ENCODE measurements at places on chromosomes 7 and 10.

GRCh38 chr10:20740120-20740519 lies 157.0 kb downstream of the NEBL start:
- no peak for DNase-seq

DNA sequence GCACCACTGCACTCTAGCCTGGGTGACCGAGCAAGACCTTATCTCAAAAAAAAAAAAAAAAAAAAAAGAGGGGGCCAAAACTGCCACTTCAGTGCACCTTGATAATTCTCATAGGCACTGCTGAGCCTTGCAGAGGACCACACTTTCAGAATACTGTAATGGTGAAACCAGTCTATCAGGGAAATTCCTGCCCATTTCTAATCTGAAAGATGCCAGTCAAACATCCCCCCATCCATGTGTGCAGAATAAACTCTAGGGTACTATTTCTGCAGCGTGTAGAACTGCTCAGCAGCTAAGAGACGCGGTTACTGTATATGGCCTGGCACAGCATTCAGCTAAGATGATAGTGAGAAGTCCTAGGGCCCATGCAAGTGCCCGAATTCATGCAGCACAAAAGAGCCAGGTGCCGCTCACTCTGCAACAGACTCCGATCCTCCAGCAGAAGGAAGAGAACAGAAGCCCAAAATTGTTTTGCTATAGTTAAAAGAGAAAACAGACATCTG lies 286.8 kb upstream of the KLF14 start:
- no peak for DNase-seq

- no peak for DNase-seq
These were observed 18.0 kb upstream of the XPNPEP1 start for GRCh38 chr10:109941236-109941862.

- DNase-seq = no peak
These were observed 273.4 kb upstream of the CSTF2T start for GRCh38 chr10:51972733-51973346.

DNA sequence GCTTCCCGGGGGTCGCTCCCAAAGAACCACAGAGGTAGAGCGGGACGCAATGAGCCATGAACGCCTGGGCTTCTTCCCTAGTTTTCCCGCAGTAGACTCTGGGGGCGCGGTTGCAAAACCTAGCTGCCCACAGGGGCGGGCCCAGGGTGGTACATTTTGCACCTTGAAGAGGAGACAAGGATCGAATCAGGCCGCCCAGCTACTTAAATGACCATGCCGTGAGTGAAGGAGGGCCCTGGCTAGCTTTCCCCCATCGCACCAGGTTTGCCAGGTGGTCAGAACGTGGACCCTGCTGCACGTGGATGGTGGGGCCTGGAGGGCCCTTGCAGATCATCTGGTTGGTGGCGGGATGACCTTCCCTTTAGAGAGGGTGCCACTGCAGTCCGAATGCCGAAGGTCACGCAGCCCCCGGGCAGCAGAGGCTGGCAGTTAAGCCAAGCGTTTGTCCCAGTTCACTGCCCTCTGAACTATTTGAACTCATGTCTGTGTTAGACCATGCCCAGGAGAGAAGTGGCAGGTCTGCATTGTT lies 604 bp upstream of the SHTN1 start:
- DNase-seq = no peak

- DNase-seq = no peak
These were observed 113.3 kb upstream of the KIF5B start for GRCh38 chr10:32169556-32169955.

DNA sequence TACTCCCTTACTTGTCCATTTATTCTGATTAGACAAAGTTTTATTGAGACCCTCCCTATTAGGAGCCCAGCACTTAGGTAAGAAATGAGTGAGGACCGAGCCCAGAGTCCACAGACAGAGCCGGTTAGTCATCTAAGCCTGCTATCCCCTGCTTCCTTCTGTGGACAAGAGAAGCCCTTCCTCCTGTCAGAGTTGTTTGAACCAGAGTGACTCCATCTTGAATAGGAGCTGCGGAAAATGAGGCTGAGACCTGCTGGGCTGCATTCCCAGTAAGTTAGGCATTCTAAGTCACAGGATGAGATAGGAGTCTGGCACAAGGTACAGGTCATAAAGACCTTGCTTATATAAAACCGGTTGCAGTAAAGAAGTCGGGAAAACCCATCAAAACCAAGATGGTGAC lies 109.1 kb downstream of the CPXM2 start:
- no peak for DNase-seq

- DNase-seq = no peak
These were observed 44.6 kb upstream of the ANAPC16 start for GRCh38 chr10:72171175-72171630.

- no peak for DNase-seq
These were observed 535 bp upstream of the EPC1 start for GRCh38 chr10:32347363-32348022.

DNA sequence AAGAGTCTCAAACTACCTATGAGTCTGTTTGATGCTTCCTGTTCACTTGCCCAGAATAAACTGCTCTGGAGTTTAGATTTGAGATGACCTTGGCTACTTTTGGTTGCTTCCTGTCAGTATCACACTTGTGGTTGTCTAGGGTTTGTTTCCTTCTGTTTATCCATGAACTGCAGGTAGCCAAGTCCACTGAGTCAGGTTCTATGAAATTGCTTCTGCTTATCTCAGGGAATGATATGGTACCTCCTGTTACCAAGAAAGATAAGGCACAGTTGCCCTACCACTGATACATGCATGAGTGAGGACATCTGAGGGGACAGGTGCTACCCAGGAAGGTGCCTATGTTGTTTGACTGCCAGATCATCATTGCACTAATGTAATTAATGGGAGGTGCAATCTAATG lies 15.8 kb upstream of the EEPD1 start:
- no peak for DNase-seq

DNA sequence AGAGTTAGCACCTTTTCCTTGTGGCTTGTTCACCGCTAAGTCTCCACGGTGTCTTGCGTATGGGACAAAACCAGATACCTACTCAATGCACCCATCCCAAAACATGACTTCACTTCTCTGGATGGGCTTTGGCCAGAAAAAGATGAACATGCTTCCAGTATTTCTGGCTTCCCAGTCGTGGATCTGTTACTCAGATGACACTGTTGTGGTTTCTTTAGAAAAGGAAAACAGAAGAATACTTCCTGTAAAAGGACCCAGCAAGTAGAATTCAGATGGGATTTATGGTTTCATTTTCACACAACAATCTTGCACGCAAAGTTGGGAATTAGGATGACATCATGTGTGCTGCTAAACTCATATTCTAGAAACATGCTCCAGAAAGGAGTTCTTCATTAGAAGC lies 216.7 kb downstream of the ADAM12 start:
- DNase-seq = no peak

DNA sequence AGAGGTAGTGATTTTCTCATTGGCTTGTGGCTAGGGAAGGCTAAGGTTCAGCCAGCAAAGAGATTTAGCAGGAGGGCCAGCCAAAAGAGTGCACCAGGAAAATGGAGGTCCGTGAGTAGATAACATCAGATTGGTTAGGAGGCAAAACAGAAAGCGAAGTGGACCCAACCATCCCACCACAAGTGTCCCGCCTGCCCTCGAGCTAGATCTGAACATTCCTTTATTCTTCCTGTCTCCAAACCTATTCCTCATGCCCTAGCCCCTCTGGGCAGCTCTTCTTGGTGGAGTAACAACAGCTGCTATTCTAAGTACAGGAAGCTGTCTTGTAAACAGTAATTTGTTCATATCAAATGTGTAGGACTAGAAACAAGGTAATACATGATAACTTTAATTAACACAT lies 85.7 kb upstream of the BET1 start:
- DNase-seq = no peak

- DNase-seq = no peak
These were observed 79.0 kb upstream of the EMX2 start for GRCh38 chr10:117463545-117463920.

DNA sequence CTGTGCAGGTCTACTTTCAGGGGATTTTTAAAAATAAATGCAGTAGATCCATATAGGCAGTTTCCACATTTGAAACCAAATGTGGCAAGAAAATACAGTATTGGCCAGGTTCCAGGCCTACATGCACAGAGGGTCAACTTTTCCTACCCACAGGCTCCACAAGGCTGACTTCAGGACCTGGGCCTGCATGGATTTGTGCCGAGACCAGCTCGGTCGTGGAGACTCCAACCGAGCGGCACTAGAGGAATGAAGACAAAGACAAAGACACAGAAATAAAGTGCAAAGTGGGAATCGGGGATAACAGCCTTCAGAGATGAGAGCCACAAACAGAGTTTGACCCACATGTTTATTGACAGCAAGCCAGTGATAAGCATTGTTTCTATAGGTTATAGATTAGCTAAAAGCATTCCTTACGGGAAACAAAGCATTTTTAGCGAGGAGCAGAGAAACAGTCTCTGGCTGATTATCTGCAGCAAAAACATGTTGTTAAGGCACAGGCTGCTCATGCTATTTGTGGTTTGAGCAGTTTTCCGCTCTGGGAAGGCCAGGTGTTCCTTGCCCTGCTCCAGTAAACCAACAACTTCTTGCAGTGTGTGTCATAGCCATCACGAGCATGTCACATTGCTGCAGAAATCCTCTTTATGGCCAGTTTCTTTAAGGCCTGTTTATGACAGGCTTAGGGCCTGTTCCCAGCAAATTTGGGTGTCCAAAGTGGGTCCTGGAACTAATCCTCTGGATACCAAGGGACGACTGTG lies 52.6 kb downstream of the ZNF37A start:
- DNase-seq = no peak

DNA sequence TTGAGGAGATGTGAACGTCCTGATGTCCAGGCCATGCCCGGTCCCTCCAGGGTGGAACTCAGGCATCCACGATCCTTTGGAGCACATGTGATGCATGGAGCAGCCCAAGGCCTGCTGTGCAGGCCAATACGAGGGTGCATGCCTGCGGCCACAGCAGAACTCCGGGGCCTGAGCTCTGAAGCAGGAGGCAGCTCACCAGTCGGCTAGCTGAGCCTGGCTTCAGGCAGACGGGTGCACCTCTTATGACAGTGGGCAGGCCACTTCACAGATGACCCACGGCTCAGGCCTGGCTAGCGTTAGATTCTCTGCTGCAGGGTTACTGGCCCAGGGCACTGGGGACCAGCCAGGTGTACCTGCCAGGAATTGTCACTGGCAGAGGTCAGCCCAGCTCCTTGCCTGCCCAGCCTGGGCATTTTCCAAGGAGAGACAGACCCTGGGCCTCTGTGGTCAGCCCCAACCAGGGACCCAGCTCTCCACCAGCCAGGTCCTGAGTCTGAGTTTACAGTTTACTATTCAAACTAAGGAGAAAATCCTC lies 29.6 kb upstream of the INPP5A start:
- DNase-seq = no peak

- no peak for DNase-seq
These were observed 105.5 kb downstream of the CHN2 start for GRCh38 chr7:29300026-29300480.

GRCh38 chr10:92678206-92678605 lies 11.5 kb upstream of the HHEX start:
- DNase-seq = no peak

DNA sequence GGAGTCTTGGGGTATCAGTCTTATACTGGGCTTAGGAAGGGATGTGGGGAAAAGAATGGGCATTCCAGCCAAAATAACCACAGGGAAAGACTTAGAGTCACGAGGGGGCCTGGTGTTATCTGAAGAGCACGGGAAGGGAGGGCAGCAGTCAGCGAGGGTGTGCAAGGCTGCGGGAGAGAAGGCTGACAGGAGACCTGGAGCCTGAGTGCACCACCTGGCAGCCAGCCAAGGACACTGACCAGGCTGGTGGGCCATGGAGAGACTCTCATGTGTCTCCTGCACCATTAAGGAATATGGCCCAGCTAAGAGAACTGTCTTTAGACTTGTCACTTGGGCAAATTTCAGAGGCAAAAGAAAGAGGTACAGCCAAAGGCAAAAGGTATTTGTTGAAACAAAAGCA lies 69.6 kb downstream of the PKD1L1 start:
- no peak for DNase-seq

DNA sequence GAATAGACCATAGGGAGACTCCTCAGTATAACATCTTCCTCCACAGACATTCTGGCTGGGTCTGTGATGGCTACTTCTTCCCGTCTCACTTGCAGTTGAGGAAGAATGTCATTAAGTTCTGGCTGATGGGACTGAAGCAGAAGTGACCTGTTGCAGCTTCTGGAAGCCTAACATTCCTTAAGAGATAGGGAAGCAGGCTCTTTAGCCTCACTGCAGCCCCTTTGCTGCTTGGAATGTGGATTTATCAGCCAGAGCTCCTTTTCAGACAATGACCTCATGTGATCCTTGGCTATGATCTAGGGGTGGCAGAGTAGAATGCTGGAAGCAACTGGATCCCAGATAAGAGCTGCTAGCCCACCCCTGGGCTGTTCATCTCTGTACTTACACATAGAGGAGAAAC lies 142.5 kb downstream of the RNF216 start:
- DNase-seq = no peak

GRCh38 chr7:38034062-38034908 lies 113.8 kb downstream of the EPDR1 start:
- no peak for DNase-seq

DNA sequence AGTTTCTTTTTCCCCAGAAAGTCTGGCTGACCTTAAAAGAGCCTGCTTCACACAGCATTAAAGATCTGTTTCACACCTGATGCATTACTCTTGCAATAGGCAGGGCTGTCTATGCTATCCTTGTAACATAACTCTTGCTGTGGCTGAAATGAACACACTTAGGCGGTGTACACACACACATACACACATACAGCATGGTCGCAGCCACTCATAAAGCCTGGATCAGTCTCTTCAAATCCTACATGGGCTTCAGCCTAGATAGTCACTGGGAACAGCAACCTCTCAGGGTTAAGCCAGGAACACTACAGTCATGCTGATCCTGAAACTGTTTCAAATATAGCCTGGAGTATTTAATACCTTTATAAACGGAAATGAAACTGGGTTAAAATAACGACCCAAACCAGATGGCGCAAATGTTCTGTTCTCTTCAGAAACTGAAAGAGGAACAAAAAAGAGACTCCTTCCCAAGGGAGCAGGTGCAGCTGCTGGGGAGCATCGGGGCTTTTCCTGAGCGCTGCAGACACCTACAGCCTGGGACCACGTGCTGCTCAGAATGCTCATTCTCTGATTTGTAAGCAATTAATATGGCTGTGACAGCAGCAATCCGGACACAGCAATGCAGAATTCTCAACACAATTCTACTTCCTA lies 61.0 kb upstream of the SFMBT2 start:
- no peak for DNase-seq

DNA sequence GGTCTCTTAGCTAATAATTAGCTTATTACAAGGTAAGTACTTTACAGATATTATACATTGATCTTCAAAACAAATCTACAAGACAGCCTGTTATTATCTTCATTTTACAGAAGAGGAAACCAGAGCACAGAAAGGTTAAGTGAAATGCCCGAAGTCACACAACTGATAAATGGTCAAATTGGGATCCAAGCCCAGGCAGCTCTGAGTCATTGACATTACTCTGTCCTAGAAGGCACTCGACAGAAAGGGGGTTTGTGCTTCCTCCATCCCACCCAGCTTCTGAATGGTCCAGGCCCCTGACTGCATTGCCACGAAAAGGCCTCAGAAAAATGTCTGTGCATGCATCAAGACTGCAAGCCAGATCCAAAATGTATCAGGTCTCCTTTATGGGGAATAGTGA lies 81.3 kb upstream of the ZNF438 start:
- no peak for DNase-seq

Data from activated T-helper 2 cell treated with anti-CD3 and anti-CD28 coated beads, Interferon-gamma antibody, Interleukin-2, Interleukin-4, amounts not matched to agents 10 μg/mL and 5 μg/mL and 100 μg/mL, durations not matched to agents 14 hours and 24 hours and 36 hours (primary cell).